ENCODE measurements at places on chromosomes 11 and 22. TPM values are rescaled to one million over a fixed set of nuclear protein-coding genes. Genes with fewer than 3 reads are reported as not detected.

- no peak overlapping the region for H3K4me3 ChIP-seq
- peak; percentile 87 for DNase-seq
- H3K27ac ChIP-seq: no peak overlapping the region
- peaks cover 19% of the 10 kb centered on the region for H3K27me3 ChIP-seq
- no peaks in the 10 kb centered on the region for H3K4me1 ChIP-seq
These were observed 152.0 kb upstream of the SYN3 start for GRCh38 chr22:33209930-33210784.

DNA sequence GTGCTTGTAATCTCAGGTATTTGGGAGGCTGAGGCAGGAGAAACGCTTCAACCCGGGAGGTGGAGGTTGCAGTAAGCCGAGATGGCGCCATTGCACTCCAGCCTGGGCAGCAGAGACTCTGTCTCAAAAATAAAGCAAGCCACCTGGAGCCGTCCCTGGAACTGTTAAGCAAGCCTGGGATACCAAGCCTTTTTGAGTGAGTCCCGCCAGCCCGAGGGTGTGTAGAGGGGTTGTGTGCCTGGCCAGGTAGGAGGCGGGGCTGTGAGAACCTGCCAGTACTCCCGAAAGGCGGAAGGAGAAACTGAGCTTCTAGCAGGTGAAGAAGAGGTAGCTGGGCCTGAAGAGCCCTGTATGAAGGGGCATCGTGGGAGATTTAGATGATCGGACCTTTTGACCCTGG lies 52.4 kb downstream of the TRIOBP start:
- no peaks in the 10 kb centered on the region for H3K36me3 ChIP-seq
- peaks cover 16% of the 10 kb centered on the region for H3K27me3 ChIP-seq
- peaks cover 10% of the 10 kb centered on the region for H3K4me1 ChIP-seq
- no peak overlapping the region for H3K27ac ChIP-seq
- DNase-seq: no peak

- H3K4me1 ChIP-seq: no peaks in the 10 kb centered on the region
- no peaks in the 10 kb centered on the region for H3K36me3 ChIP-seq
- H3K4me3 ChIP-seq: no peak overlapping the region
These were observed 86.1 kb upstream of the SPON1 start for GRCh38 chr11:13876423-13876822.

DNA sequence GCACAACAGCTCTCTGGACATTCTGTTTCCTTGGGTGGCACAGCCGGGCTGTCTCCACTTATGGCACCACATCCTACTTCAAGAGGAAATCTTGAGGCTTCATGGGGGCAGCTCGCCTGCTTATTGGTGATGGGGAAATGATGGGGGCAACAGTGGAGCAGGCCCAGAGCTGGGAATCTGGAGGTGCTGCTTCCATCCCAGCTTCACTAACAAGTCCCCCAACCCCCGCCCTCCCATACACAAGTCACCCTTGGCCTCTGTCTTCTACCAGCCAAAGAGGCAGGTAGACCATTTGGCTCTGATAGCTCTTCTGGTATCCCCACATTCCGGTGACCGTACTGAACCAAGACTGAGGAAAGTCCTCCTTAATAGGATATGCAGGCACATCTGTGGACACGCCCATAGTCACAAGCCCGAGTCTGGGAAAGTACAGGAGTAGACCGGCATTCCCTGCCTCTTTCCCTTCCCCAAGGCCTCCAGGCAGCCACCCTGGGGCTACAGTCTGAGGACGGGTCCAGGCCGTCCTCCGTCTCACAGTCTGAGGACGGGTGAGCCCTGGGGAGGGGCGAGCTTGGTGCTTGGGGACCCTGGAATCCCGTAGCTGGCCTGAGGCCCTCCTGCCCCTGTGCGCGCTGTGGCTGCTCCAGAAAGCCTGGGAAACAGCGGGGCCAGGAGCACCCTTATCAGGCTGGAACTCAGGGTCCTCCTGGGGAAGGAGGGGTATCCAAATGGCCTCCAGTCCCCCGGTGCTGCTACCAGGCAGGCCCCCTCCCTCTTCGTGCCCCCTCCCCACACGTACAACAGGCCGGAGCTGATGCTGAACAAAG lies 145.6 kb downstream of the FEZ1 start:
- peaks cover 21% of the 10 kb centered on the region for H3K4me1 ChIP-seq
- no peak overlapping the region for H3K27ac ChIP-seq
- peaks cover 9% of the 10 kb centered on the region for H3K27me3 ChIP-seq

ELFN2 gene
- 0.62 TPM for total RNA-seq

DNA sequence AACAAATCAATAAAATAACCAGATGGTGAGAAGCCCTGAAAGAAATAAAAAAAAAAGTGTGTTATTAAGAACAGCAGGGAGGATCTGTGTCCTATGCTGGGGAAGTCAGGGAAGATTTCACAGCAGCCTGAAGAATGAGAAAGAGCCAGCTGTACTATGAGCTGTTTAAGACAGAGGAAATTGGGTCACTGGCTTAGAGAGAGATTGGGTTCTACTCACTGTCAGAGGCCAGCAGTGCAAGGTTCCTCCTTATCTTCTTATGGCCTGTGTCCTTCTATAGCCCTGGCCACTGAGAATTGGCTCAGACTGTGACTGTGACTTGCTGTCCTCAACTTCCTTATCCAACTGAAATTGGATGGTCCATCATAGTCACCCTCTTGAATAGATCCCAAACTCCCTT lies 54.8 kb upstream of the FDX1 start:
- no peaks in the 10 kb centered on the region for H3K36me3 ChIP-seq
- no peaks in the 10 kb centered on the region for H3K4me1 ChIP-seq
- H3K27me3 ChIP-seq: no peaks in the 10 kb centered on the region

DNA sequence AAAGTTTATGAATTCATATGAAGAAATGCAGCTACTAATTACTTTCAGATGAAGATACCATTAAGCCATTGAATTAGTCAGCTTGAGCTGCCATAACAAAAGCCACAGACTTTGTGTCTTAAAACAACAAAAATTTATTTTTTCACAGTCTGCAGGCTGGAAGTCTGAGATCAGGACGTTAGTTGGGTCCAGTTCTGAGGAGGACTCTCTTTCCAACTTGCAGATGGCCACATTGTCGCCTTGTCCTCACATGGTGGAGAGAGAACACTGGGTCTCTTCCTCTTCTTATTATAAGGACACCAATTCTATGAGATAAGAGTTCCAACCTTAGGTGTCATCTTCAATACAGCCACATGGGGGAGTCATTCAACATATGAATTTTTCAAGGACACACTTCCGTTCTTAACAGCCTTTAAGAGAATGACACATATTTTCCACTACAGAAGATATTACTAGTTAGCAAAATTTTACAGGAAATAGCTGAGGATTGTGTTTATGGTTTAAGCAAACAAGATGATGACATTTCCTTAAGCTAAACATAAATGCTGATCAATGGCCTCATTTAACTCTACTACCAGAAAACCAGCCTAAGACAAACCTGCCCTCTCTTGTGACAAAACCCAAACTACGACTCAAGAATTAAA lies 56.0 kb downstream of the DCUN1D5 start:
- no peaks in the 10 kb centered on the region for H3K27me3 ChIP-seq
- peak; percentile 82 for DNase-seq
- H3K4me3 ChIP-seq: no peak overlapping the region
- H3K36me3 ChIP-seq: no peaks in the 10 kb centered on the region

GRCh38 chr11:118415062-118415738 lies 13.8 kb downstream of the ATP5MG start:
- H3K4me1 ChIP-seq: peaks cover 12% of the 10 kb centered on the region
- DNase-seq: no peak
- no peaks in the 10 kb centered on the region for H3K27me3 ChIP-seq

DNA sequence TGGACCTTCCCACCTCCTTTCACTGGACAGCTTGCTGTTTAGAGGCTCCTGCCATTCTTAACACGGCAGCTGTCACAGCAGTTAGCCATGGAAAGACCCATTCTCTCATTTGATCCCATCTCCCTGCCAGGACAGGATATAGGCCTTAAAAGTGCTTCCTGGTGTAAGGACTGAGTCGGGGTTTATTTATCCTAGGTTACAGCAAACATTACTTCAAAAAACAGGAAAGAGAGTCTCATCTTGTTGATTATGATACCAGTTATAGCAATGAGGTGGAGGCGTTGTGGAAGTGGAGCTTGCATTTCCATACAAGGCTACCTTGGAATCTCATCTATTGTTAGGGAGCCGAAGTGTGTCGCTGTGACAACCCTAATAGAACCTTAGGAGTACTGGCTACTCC lies 17.4 kb upstream of the ETS1 start:
- H3K36me3 ChIP-seq: no peaks in the 10 kb centered on the region
- H3K27ac ChIP-seq: no peak overlapping the region
- no peak overlapping the region for H3K4me3 ChIP-seq
- DNase-seq: no peak
- peaks cover 23% of the 10 kb centered on the region for H3K4me1 ChIP-seq

DNA sequence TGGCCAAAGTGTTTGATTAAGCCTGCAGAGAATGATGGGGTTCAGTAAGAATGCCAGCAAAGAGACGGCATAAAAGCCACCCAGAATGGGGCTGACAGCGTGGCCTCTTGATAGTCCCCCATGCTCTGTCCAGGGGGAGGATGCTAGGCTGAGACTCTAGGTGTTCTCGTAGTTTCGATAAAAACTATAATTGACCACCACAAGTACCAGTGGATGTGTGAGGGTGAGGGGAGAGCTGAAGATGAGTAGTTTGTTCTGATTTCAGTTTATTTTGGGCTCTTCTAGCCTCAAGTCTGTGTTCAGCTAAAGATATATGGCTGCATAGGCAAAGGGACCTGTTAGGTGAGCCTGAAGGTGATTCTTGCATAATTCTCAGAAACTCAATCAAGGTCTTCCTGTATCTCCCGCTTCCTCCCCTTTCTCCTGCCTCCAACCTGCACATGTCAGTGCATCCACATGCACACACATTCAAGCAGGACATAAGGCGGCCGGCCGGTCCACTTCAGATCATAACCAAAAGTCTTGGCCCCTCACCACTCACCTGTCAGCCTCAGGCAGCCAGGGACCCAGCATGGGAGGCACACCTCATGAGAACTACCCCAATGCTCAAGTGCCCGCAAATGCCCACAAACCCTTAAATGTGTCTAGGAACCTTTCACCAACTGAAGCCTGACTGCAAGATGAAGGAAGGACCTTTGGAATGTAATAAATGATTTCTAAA lies 31.2 kb downstream of the FLI1 start:
- DNase-seq: no peak
- H3K4me3 ChIP-seq: no peak overlapping the region
- H3K36me3 ChIP-seq: no peaks in the 10 kb centered on the region
- H3K27me3 ChIP-seq: no peaks in the 10 kb centered on the region

GRCh38 chr11:57288771-57289579 lies 35.8 kb downstream of the TNKS1BP1 start:
- H3K4me1 ChIP-seq: peaks cover 13% of the 10 kb centered on the region
- no peaks in the 10 kb centered on the region for H3K36me3 ChIP-seq
- no peaks in the 10 kb centered on the region for H3K27me3 ChIP-seq
- no peak overlapping the region for H3K4me3 ChIP-seq
- DNase-seq: peak; percentile 45
- no peak overlapping the region for H3K27ac ChIP-seq

GRCh38 chr22:42301742-42302102 lies 31.3 kb upstream of the TCF20 start:
- no peaks in the 10 kb centered on the region for H3K36me3 ChIP-seq
- no peak overlapping the region for H3K27ac ChIP-seq

OR51E1 gene
- total RNA-seq: not detected

GRCh38 chr11:76589964-76590950 lies 80.3 kb downstream of the LRRC32 start:
- no peak for DNase-seq
- H3K27me3 ChIP-seq: no peaks in the 10 kb centered on the region
- H3K4me3 ChIP-seq: no peak overlapping the region

DNA sequence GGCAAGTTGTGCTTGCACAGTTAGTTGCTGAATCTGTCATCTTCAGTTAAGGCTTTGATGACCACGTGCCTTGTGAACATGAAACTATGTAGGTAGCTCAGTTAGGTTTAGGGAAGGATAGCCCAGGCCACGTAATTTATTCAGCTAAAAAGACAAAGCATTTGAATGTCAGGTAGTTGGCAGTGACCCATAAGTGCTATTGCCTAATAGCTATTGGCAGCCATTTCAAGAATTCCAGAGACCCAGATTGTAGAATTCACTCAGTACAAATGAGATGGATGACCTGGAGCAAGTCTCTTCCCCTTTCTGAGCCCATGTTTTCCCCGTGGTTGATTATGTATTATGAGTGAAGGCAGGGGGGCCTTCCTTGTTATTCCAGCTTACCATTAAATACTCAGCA lies 265.3 kb upstream of the ANO5 start:
- DNase-seq: no peak
- H3K36me3 ChIP-seq: no peaks in the 10 kb centered on the region
- H3K4me3 ChIP-seq: no peak overlapping the region
- no peaks in the 10 kb centered on the region for H3K27me3 ChIP-seq

SLC16A8 gene
- total RNA-seq: 0.66 TPM

DNA sequence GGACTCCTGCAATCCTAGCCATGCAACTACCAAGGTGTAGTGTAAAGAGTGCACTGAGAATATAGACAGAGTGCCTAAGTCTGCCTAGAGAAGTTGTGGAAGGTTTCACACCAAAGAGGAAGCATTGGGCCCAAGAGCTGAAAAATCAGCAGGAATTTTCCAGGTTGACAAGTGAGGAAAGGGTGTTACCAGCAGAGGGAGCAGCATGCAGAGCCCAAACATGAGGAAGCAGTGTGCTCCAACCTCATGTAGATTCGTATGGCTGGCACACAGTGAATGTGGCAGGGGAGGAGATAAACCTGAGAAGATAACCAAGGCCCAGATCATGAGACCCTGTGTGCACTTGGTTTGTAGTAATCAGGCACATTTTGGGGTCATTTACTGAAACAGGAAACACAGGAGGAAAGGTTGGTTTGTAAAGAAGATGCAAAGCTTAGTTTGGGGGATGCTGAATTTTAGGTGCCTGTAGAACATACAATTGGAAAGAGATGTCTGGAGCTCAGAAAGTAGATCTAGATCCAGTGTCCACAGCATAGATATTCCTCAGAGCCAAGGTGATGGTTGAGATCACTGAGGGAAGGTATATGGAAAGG lies 1.7 kb downstream of the HPX start:
- H3K27me3 ChIP-seq: no peaks in the 10 kb centered on the region
- H3K4me1 ChIP-seq: no peaks in the 10 kb centered on the region
- H3K4me3 ChIP-seq: no peak overlapping the region
- no peak overlapping the region for H3K27ac ChIP-seq
- H3K36me3 ChIP-seq: no peaks in the 10 kb centered on the region

DNA sequence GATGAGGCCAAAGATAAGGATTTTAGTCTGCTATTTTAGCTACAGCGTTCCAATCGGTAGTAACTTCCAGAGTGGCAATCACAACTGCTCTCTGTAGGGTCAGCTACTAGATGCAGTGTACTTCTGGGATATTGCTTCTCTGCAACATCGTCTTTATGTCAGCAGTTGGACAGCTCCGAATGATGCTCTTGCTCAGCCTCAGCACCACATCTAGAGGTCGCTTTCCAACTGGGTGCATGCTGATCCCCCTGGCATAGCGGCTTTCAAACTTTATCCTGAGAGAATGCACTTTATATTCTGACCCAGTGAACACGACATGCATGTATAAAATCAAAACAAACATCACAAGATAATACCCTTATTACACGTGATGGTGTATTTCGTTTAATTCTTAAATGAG lies 219.6 kb downstream of the C11orf87 start:
- no peaks in the 10 kb centered on the region for H3K4me1 ChIP-seq
- H3K4me3 ChIP-seq: no peak overlapping the region
- H3K36me3 ChIP-seq: no peaks in the 10 kb centered on the region
- no peaks in the 10 kb centered on the region for H3K27me3 ChIP-seq
- H3K27ac ChIP-seq: no peak overlapping the region
- peak; percentile 78 for DNase-seq

Measured in GM23338 (cell line).